NCI-H2081 treated with DMSO at 0.1 percent for 48 hours (cell line): ENCODE measurements at places on chromosomes 12 and 14.

GRCh38 chr12:45601888-45602287, 127.6 kb upstream of the ARID2 start:
- no peak for DNase-seq

- no peak for DNase-seq
These were observed 104.4 kb downstream of the SSPN start for GRCh38 chr12:26299751-26300150.

DNA sequence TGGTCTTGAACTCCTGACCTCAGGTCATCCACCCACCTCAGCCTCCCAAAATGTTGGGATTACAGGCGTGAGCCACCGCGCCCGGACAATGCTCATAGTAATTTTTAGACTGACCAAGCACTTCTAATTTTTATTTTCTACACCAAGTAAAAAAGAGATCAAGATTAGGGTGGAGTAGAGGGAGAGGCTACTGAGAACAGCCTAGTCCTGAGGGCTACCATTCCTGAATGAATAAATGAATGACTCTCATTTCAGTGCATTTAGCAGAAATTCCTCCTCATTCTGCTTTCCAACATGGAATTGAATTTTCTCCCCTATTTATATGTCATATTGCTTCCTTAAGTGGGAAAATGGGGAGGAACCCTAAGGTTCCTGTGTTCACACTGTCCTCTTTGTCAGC, 26.4 kb downstream of the BBOF1 start:
- DNase-seq, result no peak

GRCh38 chr12:22665476-22665875, 40.5 kb downstream of the ETNK1 start:
- no peak for DNase-seq

- DNase-seq, result no peak
These were observed 78.8 kb upstream of the PIWIL1 start for GRCh38 chr12:130258863-130259262.

GRCh38 chr14:80208461-80208860, 2.8 kb downstream of the DIO2 start:
- DNase-seq, result no peak

DNA sequence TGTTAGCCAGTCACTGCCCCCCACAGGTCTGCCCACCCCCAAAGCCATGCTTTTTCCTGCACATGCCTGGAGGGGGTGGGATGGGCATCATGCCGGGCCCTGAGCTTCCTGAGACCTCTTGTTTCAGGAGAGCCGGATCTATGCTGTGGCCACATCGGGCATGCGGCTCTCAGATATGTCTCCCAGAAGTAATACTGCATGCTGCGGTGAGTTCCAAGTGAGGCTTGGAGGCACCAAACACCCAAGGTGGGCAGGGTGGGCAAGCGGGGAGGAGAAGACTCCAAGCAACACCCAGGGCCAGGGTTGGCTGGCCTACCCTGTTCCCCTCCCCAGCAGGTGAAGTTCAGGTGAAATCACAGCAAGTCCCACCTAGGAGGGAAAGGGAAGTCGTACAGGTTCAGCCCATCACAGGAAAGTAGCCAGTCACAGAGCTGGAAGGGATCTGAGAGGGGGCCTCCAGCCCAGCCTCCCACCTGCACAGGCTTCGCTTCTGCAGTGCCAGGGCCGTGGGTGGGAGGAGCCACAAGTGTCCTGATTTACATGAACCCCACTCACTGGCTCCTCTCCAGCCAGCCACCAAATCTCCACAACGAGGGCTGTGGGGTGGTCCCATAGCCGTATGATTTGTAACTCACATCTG, 30.9 kb downstream of the PIGH start:
- no peak for DNase-seq

- DNase-seq, result no peak
These were observed 18.2 kb upstream of the IRF2BPL start for GRCh38 chr14:77046721-77047120.

DNA sequence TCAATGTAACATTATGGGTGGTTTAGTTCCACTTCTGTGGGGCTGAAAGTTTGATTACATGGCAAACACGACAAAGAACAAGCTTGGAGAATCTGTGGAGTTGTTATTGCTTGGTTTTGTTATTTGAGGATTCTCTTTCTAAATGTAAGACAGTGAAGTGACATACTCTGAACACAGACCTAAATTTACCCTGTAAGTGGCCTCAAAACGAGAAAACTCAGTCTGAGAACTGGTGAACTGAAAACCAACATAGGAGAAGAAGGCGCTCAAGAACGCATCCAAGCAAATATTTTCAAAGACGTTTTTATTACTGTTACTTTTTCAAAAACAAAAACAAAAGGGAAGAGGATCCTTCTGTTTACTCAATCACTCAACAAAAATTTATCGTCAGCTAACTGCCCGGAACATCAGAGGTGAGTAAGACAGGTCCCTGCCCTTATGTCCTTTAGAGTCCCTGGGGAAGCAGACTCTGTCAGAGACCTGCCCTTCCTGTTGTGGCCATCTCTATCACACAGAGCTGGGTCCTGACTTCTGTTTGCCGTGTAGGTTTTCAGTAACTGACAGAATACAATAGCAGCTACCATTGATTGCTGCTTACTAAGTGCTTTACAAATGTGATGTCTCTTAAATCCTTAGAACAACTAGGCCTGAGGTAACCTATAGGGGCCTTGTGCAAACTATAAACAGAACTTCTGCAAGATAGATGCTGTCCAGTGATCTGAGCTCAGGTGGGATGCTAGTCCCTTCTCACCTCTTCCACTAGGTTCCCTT, 79.3 kb upstream of the C12orf71 start:
- DNase-seq, result no peak

GRCh38 chr14:74524076-74524811, 30.7 kb downstream of the ISCA2 start:
- no peak for DNase-seq
